Adipocyte (in vitro differentiated cells): ENCODE measurements at places on chromosomes 11 and 22.

DNA sequence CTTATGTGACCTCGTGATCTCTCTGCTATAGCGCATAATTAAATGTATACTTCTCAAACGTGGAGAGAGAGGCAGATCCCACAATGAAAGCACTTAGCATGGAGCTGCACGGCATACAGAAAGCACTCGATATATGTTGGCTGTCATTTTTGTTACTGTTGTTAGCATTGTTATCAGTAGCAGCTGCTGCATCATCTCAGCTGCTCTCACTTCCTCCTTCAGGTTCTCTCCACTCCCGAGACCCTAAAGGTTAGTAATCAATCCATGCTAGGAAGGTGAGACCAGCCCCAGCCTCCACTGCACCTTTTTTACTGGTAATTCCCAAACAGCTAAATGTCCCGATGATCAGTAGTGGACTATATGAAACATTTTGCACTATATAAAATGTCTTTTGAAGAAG is 13.4 kb upstream of the API5 start:
- no peak for DNase-seq

GRCh38 chr22:39647836-39648629 is 77.5 kb downstream of the CACNA1I start:
- no peak for DNase-seq

DNA sequence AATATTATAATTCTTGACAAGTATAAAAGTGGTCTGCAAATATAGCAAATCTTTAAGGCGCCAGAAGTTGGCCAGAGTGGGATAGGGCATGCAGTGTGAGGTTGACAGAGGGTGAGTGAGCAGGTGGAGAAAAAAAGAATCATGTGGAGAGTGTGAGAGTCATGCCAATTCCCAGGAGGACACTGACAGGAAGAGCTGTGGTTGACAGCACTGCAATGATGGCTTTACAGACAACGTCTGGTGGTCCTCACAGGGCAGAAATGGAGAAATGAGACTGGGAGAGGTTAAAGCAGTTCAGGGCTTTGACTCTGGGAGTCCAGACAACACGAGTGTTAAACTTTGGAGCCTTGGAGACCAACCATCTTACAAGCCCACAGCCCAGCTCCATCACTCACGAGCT is 34.9 kb downstream of the SERPIND1 start:
- DNase-seq: no peak

GRCh38 chr11:114384487-114384886 is 15.8 kb downstream of the C11orf71 start:
- no peak for DNase-seq

- no peak for DNase-seq
Observed at GRCh38 chr11:32008880-32009551, 81.9 kb upstream of the RCN1 start.

DNA sequence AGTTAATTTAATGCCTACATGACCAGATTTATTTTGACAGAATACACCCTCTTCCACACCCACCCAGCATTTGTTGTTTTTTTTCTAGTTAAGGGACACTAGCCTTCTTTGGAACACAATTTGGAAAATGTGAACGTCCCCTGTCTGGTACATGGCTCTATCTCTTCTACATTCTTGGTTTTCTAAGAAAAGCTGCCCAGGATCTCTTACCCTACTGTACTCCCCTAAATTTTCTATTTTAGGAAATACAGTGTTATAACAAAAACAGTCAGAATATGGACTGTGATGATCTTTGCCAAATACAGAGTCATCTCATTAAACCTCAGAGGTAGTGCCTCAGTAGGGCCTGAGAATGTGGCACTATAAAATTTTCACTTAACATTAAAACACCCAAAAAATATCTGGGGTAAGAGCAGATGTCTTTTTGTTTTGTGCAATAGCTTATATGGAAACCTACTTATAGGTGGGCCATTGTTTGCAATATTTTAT is 93.1 kb upstream of the SPON1 start:
- DNase-seq: no peak

- no peak for DNase-seq
Observed at GRCh38 chr11:107392611-107393010, 65.0 kb downstream of the CWF19L2 start.

DNA sequence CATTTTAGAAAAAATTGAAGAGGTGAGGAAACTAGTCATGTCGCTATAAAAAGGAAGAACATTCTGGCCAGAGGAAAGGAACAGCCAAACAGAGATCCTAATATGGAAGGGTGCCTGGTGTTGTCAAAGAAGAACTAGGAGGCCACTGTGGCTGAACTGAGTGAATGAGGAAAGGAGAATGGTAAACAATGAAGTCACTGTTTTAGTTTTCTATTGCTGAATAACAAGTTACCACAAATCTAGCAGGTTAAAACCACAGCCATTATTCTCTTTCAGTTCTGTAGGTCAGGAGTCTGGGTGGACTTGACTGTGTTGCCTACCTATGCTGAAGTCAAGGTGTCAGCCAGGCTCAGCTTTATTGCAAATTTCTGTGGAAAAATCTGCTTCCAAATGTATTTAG is 549.3 kb upstream of the CCDC90B start:
- DNase-seq: no peak

GRCh38 chr22:17957693-17958092 is 66.7 kb downstream of the MICAL3 start:
- no peak for DNase-seq

GRCh38 chr11:133519560-133519959 is 12.7 kb downstream of the OPCML start:
- no peak for DNase-seq

DNA sequence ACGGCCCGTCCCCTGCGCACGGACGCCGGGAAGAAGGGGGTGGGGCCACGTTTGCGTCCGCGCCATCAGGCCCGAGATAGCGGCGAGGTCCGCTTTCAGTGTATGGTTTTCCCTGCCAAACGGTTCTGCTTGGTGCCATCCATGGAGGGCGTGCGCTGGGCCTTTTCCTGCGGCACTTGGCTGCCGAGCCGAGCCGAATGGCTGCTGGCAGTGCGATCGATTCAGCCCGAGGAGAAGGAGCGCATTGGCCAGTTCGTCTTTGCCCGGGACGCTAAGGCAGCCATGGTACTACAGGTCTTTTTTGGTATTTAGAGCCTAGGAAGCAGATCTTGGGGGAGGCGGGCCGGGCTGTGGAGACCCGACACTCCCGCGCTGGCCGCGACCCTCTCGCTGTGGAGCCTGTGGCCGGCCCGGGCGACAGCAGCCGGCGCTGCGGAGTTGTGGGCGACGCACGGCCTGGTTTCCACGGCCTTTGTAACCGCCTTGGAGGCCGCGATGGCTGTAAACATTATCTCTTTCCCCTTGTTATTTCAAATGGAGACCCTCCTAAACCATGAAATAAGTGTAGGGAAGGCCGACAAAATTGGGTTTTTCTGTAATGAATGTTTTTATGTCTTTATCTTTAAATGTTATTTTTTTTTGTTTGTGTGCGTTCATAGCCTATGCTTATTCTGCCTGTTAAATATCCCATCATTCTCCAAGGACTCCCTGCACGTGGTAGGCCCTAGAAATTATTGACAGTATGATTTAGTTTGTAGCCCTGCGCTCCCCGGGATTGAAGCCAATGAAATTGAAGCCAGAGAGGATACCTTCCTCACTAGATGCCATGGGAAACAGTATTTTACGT is at the start of gene AASDHPPT:
AASDHPPT (plus strand) TSS at position 54 of the 847 bp plus-strand sequence; CDS start at position 103, 49 bp downstream.
- DNase-seq: peak; percentile 73

DNA sequence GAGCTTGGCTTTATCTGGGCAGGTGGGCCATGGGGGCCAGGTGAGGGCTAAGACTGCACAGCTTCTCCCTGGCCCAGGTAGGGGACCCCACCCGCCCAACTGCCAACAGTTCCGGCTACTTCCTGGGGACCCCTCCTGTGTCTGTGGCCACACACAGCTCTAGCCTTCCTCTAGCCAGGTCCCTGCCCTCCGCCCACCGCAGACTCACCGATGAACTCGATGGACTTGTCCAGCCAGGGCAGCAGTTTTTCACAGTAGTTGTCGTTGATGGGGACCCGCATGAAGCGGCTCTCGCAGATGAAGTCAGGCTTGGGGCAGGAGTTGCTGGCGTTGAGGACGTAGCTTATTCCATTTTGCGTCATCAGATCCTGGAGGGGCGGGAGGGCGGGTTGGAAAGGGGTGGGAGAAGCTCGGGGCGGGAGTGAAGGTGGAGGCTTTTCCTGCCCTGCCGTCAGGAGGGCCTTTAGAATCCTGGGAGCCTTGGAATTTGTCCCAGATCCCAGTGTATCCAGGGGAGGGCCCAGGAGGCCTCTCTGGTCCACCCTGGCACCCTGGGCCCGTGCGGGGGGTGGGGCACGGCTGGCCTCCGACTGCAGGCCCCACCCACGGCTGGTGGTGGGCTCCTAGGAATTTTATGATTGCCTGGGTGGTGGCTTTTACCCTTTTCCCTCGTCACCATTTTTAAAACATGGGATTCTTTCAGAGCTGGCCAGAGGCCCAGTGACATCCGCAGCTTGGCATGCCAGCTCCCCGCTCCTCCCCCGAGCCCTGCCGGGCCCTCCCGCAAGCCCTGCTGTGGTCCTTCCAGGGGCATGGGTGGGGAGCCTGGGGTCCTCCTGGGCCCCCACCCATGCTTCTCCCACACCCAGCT is 13.9 kb downstream of the DUSP8 start:
- peak; percentile 85 for DNase-seq
